ENCODE measurements at places on chromosomes 6 and 20. TPM values are rescaled to one million over a fixed set of nuclear protein-coding genes. Genes with fewer than 3 reads are reported as not detected.

GRCh38 chr6:111810294-111811131, 62.7 kb downstream of the FYN start:
- DNase-seq = no peak

DNA sequence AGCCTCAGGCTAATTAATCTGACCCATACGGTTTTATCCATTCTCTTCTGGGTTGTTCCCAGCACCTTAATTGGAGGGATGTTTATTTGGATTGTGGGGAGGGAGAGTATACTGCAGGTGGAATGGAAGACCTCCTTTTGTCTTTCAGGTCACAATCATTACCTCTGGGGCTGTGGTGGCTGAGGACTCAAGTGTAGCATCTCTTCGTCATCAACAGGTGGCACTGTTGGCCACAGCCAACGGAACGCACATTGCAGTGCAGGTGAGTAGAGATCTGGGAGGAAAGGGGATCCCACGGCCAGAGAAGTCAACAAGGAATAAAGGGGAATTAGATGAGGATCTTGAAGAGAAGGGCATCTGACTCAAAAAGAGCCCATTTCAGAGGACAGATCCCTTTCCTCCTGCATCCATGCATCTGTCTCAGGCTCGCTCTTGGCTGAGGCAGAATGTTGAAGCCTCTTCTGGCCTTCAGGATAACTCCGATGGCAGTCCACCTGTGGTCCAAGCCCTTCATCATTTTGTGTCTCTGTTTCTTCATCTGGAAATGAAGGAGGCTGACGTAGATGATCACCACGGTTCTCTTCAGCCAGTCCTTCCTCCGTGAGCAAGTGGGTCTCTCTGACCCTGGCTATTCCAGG, 3.2 kb upstream of the DEF6 start:
- no peak for DNase-seq

- DNase-seq = no peak
Measured at GRCh38 chr6:130282234-130282995, 59.7 kb upstream of the SAMD3 start.

SCGN gene
- 2.2 TPM for total RNA-seq

DNA sequence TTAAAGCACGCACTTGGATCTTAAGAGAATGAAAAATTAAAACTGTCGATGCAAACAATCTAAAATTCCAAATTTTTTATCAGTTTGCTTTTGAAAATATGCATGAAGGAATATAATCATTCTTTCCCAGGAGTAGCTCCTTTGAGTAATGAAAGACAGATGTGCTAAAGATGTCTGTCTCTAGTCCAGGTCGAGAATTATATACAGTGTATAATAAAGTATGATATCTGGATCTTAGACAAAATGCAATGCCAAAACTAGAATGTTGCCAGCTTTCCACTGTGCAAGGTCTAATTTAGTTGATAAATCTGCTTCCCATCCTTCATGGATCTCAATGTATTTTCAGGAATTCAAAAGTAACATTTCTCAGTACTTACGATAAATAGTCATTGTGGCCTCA, 65.1 kb upstream of the ADGRG6 start:
- no peak for DNase-seq

DNA sequence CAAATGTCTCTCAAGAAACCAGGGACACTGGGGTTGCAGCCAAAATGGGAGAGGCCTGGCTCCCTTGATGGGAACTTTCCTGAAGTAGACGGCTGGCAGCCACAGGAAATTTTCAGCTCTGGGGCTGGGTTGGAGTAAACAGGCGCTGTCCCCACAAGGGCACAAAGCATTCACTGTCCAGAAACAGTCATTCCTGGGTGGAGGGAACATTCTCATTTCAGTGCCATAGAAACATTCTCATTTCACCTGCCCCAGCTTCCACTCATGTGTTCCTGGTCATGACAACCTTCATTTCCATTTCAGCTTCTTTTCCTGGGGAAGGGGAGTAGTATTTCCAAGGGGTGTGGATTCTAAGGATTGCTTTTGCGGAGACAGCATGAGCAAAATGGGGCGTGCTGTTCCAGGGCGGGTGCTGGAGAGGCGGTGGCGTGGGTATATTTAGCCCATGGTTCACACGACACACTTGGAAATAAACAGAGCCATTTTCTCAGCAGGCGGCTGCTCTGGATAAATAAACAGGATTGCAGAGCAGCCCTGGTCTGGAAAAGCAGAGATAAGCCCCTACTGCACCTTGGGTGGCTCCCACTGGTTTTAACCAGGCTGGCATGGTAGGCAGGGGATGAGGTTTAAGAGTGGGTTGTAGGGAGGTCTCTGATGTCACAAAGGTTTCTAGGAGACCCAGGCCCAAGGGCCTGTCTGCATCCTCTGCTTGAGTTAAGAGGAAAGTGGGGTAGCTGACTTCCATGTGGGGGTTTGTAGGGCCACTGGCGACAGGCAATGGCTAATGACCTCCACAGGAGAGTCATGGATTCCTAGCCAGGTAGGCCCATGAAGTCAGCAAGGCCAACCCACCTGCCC, 32.9 kb downstream of the COX4I2 start:
- no peak for DNase-seq

GRCh38 chr20:40643891-40644290, 45.1 kb downstream of the MAFB start:
- DNase-seq = no peak

GPX5 gene
- total RNA-seq = not detected

PHACTR1 gene
- total RNA-seq = 0.68 TPM

KIAA0408 gene
- total RNA-seq = 0.13 TPM

DNA sequence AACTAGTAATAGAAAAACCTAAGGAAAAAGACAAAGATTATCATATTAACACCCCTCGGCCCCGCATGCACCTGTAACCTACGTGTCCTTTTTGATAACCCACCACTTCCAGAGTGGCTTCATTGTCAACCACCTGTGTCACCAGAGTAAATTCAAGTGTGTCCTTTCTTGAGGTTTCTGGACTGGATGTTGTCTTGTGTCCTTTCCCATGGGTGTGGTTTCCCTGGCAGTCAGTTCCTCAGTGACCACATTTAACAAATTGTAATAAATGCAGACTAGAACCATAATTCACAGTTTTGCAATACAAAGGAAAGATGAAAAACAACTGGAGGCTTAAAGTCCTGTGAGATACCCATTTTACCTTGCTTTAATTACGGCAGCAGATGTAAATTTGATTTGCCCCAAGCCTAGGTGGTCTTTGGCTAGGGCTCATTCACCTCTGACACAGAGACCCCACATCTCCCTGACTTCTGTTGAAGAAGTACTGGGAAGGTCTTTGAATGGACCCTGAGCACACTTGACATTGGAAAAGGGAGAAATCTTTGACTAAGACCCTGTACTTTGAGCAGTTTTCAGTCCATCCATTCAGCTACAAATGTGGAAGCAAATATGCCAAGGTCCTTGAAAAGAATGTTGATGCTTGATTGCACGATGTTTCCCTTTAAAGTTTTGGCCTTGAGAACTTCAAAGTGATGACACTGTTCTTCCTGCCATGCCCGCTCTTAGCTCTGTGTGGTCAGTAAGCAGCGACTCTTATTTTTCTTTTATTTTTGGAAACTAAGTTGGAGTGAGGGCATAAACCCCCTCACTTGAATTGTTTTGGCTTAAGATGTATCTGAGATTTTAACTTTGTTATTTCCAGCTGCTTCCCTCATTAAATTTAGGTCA, 232.4 kb downstream of the UST start:
- DNase-seq = no peak

- no peak for DNase-seq
Measured at GRCh38 chr6:23435798-23436197, 690.2 kb upstream of the NRSN1 start.

DNMT3B gene
- total RNA-seq = 1.6 TPM

DNA sequence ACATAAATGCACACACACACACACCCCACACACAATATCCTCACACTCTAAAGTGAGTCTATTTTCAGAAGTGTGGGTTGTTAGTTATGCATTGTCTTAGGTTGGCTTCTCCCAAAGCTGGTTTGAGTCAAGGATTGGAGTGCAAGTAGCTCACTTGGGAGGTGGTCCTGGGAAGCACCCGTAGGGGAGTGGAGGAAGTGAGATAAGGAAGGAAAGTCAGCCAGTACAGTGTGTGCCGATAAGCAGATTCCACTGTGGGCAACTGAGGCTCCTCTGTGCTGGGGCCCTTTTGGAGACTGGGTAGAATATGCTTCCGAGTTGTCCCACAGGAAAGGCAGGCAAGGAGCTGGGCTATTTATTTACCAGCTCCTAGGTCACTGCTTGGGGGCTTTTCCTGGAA, 67.2 kb downstream of the PLCB4 start:
- DNase-seq = no peak

GRCh38 chr6:89298680-89299465, 16.2 kb downstream of the GABRR2 start:
- DNase-seq = peak; percentile 14

DNA sequence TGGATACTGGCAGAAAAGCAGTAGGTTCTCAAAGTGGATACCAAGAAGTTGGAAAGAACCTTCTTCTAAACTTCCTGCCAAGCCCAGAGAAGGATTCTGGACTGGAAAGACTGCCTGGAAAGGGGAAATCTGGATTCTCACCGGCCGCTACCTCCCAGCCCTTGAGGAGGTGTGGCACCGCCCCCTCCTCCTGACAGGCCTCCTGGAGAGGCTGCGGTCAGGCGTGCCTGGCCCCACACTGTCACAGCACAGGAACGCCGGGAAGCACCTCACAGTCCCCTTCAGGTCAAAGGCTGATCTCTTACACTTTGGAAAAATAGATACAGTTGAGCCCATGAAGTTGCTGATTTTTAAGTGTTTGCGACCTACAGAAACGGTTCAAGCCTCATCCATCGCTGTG, 16.3 kb upstream of the PDE10A start:
- DNase-seq = no peak

FAM209B gene
- not detected for total RNA-seq

GRCh38 chr6:117494694-117495318, 12.3 kb downstream of the DCBLD1 start:
- DNase-seq = no peak

GRCh38 chr6:163152701-163153100, 261.8 kb upstream of the QKI start:
- DNase-seq = no peak

- no peak for DNase-seq
Measured at GRCh38 chr20:48720256-48720985, 107.4 kb downstream of the PREX1 start.
